DMS79 (cell line): ENCODE measurements at places on chromosomes 3 and 15.

GRCh38 chr3:88203642-88204055, 53.9 kb downstream of the C3orf38 start:
- no peak for DNase-seq

DNA sequence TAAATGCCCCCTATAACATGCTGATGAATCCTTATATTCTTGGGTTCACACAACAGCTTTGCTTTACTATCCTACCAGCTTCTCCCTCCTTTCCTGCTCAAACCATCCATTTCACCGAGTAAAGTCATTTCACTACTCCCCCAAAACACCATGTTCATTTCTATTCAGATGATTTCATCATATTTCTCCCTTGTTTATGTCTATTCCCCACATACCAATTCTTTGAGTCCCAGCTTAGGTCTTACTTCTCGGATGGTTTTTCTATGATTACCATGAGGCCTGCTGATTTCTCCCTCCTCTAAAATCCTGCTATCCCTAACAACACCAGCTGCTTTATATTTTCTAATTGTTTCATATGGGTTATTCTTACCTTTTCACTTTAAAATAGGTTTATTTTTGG, 231.4 kb downstream of the TIGIT start:
- DNase-seq = no peak

DNA sequence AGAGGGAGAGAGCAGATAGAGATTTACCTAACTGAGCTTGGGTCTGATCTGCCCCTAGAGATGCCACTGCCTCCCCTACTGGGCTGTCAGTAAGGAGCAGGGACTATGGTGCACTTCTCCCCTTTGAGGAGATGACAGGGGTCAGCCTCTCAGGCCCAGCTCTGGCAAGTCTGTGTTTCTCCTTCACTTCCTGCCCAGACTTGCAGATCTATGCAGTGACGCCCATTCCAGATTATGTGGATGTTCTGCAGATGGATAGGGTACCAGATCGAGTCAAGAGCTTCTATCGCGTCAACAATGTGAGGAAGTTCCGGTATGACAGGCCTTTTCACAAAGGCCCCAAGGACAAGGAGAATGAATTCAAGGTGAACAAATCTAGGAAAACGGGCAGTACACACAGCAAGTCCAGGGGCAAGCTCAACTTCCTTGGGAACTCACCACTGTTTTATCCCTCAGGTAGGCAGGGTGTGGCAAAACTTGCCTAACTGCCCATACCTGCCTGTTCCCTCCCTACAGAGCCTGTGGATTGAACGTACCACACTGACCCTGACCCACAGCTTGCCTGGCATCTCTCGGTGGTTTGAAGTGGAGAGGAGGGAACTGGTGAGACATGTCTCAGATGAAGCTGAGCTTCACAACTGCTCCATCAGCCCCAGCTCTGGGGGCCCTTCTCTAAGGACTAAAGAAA, 29.1 kb upstream of the MANF start:
- DNase-seq = no peak

DNA sequence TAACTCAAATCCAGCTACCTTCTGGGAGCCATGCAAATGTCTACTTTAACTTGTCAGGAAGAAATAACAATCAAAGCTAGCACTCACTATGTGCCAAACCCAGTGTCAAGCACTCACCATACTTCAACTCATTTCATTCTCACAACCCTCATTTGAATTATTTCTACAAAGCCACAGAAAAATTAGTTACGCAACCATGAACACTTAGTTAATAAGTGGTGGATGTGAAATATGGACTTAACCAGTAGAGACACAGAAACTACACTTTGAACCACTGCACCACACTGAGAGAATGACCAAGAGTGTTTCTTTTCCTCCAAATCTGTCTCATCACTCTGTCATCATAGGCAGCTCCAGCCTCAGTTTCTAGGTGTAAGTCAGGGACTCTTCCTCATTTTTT, 91.0 kb upstream of the MBNL1 start:
- DNase-seq = no peak

DNA sequence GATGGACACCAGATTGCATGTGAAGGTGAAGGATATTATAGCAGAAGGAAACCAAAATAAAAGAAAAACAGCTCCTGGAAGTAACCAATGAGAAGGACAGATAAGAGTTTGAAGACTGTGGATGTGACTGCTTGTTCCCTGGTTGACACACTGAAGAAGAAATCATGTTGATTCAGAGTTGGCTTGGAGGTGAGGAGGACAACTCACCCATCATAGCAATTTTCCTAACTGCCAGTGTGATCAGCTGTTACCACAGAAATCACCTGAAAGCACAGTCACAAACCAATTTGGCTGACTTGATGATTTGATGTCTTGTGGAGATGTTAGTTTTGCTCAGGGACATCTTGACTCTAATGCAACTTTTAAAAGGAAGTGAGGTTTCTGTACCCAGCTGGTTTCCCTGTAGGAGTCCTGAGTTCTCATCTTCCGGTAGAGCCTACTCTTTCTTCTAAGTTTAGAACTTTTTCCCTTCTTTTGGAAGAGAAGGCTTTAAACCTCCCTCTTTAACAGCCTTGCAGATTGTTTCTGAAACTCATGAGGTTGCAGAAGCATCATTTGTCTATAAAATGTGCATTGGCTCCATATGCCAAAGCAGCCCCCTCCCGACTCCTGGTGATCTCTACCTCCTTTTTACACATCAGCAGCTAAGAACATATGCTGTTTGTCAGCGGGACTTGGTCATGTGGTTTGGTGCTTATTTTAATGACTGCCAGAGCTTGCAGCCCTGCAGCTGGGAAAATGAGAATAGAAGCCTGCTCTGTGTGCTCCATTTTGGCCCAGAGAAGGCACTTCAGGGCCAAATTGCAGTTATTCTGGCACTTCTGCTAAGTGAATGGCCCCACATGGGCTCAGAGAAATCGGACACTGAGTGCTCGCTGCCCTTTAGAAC, 10.3 kb downstream of the ATG7 start:
- DNase-seq = no peak

- no peak for DNase-seq
Observed at GRCh38 chr3:78670094-78670493, 1097.7 kb downstream of the ROBO1 start.

GRCh38 chr3:174498638-174499037, 360.5 kb upstream of the NAALADL2 start:
- no peak for DNase-seq
